ENCODE measurements at places on chromosomes 11 and 22.

GRCh38 chr11:125390946-125391345 is 105.1 kb downstream of the FEZ1 start:
- no peak for DNase-seq

DNA sequence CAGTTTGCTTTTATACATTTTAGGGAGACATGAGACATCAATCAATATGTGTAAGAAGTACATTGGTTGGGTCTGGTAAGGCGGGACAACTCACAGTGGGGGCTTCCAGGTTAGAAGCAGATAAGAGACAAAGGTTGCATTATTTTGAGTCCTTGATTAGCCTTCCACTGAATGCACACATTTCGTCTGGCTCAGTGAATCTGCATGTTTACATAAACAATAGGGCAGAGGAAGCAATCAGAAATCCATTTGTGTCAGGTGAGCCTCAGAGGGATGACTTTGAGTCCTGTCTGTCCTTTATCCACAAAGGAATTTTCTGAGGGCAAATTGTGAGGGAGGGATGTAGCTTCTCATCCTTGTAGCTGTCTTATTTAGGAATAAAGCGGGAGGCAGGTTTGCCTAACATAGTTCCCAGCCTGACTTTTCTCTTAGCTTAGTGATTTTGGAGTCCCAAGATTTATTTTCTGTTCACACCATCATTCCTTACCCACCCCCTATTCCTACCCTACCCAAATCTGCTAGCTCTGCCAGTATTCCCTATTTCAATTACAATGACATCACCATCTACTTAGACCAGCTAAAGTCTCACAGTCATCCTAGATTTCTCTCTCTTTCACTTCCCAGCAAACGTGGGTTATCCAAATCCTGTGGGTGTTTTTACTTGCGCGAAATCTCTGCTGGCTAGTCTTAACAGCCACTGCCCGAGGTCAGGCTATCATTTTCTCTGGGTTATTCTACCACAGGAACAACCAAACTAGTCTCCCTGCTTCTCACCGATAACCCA is 2.9 kb downstream of the SC5D start:
- no peak for DNase-seq

- no peak for DNase-seq
Measured at GRCh38 chr11:6297831-6298230, 22.5 kb downstream of the CAVIN3 start.

- no peak for DNase-seq
Measured at GRCh38 chr11:117722082-117722481, 74.9 kb downstream of the DSCAML1 start.

DNA sequence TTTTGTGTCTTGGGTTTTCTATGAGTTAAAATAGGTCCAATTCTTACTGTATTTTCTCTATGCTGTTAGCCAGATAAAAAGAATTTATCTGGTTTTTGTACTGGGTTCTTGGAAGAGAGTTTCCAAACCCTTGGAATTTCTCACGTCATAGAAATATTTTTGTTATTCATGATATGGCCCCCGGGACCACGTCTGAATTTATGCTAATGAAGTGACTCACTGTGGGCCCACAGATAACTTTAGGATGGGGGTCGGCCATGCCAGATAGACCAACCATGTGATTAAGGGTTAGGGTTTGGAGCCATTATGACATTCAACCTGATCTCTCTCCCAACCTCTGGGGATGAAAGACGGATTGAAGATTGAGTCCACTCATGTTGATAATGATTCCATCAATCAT is 35.6 kb upstream of the DDI1 start:
- no peak for DNase-seq

DNA sequence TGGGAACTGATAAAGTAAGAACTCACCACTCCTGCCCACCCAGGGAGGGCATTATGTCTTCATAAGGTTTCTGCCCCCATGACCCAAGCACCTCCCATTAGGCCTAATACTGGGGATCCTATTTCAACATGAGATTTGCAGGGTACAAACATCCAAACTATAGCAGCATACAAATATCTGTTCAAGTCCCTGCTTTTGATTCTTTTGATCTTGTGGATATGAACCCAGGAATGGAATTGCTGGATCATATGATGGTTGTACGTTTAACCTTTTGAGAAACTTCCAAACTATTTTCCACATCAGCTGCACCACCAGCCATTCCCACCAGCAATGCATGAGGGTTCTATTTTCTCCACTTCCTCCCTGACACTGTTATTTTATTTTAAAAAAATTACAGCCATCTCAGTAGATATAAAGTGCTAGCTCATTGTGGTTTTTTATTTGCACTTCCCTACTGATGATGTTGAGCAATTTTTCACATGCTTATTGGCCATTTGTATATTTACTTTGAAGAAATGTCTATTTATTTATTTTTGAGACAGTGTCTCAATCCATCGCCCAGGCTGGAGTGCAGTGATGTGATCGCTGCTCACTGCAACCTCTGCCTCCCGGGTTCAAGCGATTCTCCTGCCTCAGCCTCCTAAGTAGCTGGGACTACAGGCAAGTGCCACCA is 7.1 kb upstream of the ATG16L2 start:
- DNase-seq: no peak

GRCh38 chr11:95445746-95446333 is 214.8 kb upstream of the SESN3 start:
- DNase-seq: no peak

- DNase-seq: no peak
Measured at GRCh38 chr11:17343257-17343656, 8.3 kb upstream of the NCR3LG1 start.

- peak; percentile 19 for DNase-seq
Measured at GRCh38 chr11:130909650-130910049, 6.6 kb downstream of the SNX19 start.

- no peak for DNase-seq
Measured at GRCh38 chr22:40330615-40331014, 15.7 kb upstream of the ADSL start.

DNA sequence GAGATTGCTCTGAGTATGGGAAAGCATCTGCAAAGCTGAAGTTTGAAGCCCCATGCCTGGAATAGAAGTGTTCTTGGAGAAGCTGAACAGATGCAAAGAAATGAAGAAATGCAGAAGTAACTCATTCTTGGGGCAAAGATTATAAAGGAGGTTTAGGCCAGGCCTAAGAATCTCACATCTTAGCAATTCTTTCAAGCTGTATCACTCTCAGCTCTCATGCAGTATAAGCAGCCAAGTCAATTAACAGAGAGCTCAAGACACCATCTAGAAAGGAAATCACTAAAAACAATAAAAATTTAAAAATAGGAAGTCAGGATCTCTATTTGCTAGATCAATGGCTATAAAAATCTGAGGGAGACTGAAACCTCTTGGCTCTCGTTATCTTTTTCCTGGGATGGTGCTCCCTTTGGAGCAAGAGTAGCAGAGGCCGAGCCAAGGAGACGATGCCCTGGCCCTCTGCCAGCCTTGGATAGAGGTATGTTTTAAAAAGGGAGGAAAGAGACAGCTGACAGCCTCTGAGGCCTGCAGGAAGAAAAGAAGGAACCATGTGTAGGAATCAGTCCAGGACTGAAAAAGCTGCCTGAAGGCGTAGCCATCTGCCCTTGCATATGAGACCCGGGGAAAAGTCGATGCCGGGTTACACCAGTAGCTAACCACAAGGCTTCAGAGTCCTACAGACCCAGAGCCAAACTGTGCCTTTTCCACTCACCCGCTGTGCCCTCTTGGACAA is 229.8 kb downstream of the BLID start:
- DNase-seq: no peak

- no peak for DNase-seq
Measured at GRCh38 chr11:123505546-123506299, 75.7 kb downstream of the GRAMD1B start.

GRCh38 chr11:117966908-117967307 is 19.3 kb upstream of the IL10RA start:
- DNase-seq: no peak

GRCh38 chr11:132862933-132863332 is 669.4 kb downstream of the OPCML start:
- DNase-seq: no peak

- DNase-seq: no peak
Measured at GRCh38 chr22:32324505-32325415, 32.9 kb upstream of the RFPL3 start.

DNA sequence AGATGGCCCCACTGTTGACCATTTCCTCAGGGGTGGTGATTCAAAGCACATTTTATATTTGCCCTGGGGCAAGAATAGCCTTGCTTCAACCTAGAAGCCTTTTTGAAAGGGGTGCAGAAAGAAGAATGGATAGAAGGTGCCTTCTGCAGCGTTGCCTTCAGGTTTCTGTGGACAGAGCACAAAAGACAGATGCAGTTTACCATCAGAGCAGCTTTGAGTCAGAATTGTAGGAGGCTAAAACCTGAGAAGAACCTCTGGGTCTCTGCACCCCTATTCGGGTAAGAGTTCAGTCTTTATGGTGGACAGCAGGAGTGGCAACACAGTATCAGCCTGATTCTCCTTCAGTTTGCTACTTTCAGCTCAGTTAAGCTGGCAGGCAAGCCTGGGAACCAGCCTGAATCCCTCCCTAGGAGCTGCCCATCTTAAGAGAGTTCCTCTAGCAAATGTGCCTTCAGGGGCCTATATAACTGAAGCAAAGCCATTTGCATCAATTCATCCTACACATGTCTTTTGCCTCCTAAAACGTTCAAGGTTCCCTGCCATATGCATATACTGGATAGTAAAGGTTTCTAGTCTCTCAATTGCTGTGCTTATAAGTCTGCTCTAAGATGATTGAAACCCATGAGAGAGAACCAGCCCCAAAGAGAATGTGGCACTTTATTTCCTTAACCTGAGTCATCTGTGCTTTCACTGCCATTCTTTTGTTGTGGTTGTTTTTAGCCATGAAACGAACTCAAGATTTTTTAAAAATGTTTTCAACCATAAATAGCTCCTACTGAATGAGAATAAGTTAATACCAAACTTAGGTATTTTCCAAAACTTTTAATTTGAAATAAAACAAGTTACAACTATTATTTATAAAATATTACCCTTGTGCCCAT is 123.0 kb downstream of the TRIM44 start:
- DNase-seq: no peak
